Breast epithelium (tissue), 4 donors: ENCODE measurements at places on chromosomes 2 and 18.

DNA sequence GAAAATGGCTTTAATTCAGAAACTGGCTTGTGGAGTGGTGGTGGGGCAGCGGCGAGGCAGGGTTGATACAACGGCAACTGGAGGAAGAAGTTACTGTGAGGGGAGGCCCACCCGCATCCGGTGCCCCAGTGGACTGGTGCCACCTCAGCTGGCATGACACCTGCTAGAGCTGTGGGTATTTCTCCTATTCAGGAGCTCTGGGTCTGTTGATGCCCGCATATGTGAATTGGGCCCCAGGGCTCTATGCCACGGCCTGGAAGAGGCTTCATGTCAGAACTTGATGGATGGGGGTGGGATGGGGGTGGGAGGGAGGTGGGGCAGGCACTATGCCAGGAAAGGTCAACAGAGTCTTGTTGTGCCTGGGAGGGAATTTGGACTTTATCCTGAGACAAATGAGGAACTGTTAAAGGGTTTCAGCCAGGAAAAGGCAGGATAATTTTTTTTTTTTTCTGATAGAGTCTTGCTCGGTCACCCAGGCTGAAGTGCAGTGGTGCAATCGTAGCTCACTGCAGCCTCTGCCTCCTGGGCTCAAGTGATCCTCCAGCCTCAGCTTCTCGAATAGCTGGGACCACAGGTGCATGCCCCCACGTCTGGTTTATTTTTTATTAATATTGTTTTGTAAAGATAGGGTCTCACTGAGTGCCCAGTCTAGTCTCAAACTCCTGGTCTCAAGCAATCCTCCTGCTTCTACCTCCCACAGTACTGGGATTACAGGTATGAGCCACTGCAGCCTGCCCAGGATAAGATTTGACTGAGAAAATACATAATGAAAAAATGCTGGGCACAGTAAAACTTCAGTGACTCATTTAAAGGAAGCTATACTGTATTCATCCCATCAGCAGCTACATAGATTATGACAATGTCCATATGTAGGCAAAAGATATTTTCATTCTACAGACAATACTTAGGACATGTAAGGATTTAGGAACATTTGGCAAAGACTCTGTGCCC lies 52.6 kb downstream of the SH2D6 start:
- no peaks in the 10 kb centered on the region for H3K27me3 ChIP-seq
- H3K36me3 ChIP-seq: no peaks in the 10 kb centered on the region
- H3K4me1 ChIP-seq: peaks cover 12% of the 10 kb centered on the region
- peak overlapping the region; percentile 27 for H3K27ac ChIP-seq
- no peak overlapping the region for H3K4me3 ChIP-seq

DNA sequence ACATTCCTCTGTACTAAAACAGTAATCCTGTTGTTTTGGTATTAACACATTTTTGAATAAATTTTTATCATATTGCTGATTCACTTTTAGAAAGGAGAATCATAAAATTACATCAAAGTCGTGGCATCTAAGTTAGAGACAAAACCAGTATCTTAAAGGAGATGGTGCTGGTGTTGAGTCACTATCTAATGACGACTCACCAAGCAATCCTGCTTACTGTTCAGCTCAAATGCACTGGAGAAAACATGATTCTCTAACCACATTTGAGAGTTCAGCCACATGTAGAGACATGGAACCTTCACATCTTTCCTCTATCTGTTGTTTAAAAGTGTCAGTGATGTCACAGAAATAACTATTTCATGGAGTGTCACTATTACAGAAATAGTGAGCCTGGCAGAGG lies 473.8 kb downstream of the TGIF1 start:
- no peak overlapping the region for H3K27ac ChIP-seq
- no peaks in the 10 kb centered on the region for H3K36me3 ChIP-seq
- H3K4me1 ChIP-seq: no peaks in the 10 kb centered on the region
- no peak overlapping the region for H3K4me3 ChIP-seq
- no peak for DNase-seq
- H3K27me3 ChIP-seq: no peaks in the 10 kb centered on the region

- H3K36me3 ChIP-seq: no peaks in the 10 kb centered on the region
- H3K4me1 ChIP-seq: peaks cover 5% of the 10 kb centered on the region
- no peaks in the 10 kb centered on the region for H3K27me3 ChIP-seq
- peak overlapping the region; percentile 6 for H3K27ac ChIP-seq
- H3K4me3 ChIP-seq: no peak overlapping the region
These were observed 85.7 kb upstream of the RBBP8 start for GRCh38 chr18:22847392-22847791.

DNA sequence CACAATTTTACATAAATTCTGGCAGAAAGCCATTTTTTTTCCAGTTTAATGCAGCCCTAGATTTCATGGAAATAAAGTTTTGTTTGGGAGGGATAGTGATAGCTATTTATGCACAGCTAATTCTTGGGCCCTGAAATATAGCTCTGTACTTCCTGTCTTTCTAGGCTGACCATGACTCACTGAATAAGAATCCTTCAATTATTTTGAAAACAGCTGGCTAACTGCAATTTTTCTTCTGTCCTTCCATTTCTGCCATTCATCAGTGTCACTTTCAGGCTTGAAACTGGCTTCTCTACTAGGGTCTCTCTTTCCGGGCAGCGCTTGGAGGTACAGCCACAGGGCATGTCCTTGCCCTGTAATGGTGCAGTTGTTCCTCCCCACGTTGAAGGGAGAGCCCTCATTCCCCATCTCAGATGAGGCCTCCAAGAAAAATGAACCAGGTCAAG lies 97.1 kb upstream of the TMEM178A start:
- H3K4me3 ChIP-seq: no peak overlapping the region
- no peaks in the 10 kb centered on the region for H3K27me3 ChIP-seq
- H3K36me3 ChIP-seq: no peaks in the 10 kb centered on the region
- no peaks in the 10 kb centered on the region for H3K4me1 ChIP-seq
